ENCODE measurements at places on chromosomes 6 and 20.

GRCh38 chr6:18861204-18861603 lies 474.1 kb downstream of the RNF144B start:
- DNase-seq = no peak

- DNase-seq = no peak
Observed at GRCh38 chr20:54491506-54491905, 16.1 kb downstream of the DOK5 start.

DNA sequence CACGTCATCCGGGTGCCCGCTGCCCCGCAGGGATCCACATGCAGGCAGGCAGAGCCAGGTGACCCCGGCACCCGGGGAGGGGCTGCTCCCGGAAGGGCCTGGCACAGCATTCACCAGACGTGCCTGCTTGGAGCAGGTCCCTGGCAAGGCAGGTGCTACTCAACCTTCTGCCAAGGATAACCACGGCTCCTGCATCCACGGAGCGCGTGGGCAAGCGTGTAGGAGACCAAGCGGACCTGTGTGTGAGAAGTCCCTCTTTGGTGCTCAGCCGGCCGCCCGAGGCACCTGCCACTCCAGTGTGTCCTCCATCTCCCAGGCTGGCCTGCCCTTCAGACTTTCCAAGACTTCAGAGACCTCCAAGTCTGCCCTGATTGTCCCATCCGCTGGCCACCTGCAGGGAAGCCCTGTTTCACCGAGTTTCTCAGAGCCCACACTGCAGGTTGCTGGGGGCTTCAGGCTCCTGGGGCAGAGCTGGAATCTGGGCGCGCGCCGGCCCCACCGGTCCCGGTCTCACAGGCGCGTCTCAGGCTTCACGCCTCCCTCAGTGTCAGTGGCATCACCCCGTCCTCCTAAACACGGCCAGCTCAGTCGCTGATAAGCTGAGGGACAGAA lies 124.3 kb downstream of the DLL1 start:
- no peak for DNase-seq

DNA sequence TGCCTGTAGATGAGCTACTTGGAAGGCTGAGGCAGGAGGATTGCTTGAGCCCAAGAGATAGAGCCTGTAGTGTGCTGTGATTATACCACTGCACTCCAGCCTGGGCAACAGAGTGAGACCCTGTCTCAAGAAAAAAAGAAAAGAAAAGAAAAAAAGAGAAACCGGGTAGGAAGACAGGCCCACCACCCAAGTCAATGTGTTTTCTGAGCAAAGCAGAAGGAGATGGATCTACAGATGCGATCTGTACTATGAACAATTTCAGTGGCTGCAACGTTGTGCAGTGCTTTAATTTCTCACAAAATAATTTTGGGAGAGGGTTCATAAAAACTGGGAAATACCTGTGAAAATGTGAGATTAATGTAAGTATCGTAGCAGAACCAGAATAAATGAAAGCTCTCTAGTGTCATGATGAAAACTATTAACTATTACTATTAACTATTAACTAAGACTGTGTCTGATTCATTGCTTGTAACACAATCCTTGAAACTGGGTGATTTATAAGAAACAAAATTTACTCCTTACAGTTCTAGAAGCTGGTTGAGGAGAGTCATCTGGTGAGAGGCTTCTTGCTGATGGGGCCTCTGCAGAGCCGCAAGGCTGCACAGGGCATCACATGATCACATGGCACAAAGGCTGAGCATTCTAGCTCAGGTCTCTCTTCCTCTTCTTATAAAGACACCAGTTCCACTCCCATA lies 233.1 kb upstream of the ZNF217 start:
- no peak for DNase-seq

DNA sequence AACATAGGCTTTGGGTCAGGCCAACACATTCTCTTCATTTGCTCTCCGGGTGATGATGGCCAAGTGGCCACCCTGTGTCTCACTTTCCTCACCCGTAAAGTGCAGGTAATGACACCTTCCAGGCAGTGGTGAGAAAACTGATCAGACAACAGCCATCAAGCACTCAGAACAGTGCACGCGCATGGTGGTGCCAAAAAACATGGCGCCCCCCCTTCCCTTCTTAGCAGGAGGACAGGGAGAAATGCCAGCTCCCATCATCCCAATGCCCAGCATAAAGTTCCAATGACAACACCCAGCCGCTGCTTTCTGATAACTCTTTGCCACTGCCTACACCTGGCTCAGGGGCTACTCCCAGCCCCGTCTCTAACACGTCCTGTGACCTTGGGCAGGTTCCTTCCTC lies 8.4 kb downstream of the BPIFB1 start:
- no peak for DNase-seq

DNA sequence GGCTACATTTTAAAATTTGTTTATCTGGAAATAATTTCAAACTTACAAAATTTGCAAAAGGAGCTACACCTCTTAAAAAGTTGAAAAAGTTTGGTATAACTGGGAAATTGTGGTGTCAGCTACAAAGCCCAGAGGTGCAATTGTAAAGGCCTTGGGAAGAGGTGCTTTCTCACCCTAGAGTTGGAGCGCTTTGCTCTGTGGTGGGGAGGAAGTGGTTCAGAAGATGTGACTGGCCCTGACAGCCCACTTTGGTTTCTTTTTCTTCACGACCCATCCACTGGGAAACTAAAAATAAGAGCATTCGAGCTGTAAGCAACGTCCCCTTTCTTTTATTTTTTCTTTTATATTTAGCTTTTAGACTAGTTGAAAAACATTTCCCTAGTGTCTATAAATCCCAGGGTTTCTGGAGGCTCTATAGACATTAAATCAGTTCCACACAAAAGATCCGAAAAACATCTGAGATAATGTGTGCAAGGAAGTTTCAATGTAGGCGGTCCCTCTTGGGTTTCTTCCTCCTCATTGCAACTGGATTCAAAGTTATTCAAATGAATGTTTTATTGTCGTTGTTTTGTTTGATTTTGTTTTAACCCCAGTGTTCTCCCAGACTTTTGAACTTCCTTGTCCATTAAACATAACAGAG lies 397.8 kb downstream of the KIF16B start:
- no peak for DNase-seq

- no peak for DNase-seq
Observed at GRCh38 chr20:3896302-3896701, 7.1 kb downstream of the PANK2 start.

- no peak for DNase-seq
Observed at GRCh38 chr6:35454391-35455110, 2.4 kb downstream of the FANCE start.

GRCh38 chr20:60976139-60976538 lies 275.9 kb upstream of the CDH4 start:
- DNase-seq = no peak

DNA sequence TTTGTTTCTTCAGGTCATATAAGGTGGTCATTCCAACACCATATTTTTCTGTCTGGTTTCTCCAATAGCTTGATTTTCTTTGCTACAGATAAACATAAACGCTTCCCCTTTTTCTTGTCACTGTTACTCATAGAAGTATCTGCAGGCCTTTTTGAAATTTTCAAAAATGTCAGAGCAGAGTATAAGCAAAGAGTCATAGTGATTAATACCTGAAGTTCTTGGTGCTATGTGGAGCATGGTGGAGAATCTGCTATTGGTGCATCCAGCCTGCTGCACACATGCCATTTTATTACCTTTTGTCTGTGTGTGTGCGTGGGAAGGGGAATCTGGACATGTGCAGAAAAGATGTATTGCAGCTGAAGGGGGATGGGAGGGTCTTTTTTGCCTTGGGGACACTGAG lies 19.7 kb downstream of the STX11 start:
- no peak for DNase-seq
